ENCODE measurements at places on chromosomes 7 and 10.

DNA sequence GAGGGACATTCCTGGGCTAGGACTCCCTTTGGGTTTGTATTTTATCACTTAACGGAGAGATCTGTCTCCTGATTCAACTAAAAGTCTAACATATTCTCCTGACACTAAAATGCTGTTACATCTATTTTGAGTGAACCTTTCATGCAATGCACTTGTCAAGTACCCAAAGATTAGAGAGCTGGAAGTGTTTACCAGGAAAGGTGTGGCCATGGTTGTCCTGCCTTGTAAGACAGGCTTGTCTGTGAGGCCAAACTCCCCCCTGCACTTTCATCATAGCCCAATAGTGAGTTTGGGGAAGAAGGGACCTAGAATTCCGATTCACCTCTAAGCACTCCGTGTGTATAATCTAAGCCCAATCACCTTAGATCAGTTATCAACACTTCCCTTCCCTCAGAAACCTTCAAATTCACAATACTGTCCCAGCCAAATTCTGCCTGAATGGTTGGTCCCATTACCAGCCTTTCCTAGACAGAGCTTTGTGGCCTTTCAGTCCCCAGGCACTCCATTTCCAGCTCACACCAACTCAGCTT lies 162.6 kb upstream of the NAMPT start:
- DNase-seq = no peak

- no peak for DNase-seq
Observed at GRCh38 chr10:34298346-34298818, 516.7 kb downstream of the PARD3 start.

GRCh38 chr10:132463333-132464255 lies 66.6 kb downstream of the PWWP2B start:
- no peak for DNase-seq

GRCh38 chr10:23053036-23053435 lies 42.3 kb upstream of the MSRB2 start:
- no peak for DNase-seq

GRCh38 chr7:134315679-134316538 lies 821 bp downstream of the SLC35B4 start:
- DNase-seq = no peak

GRCh38 chr7:51152706-51153200 lies 163.9 kb downstream of the COBL start:
- no peak for DNase-seq

DNA sequence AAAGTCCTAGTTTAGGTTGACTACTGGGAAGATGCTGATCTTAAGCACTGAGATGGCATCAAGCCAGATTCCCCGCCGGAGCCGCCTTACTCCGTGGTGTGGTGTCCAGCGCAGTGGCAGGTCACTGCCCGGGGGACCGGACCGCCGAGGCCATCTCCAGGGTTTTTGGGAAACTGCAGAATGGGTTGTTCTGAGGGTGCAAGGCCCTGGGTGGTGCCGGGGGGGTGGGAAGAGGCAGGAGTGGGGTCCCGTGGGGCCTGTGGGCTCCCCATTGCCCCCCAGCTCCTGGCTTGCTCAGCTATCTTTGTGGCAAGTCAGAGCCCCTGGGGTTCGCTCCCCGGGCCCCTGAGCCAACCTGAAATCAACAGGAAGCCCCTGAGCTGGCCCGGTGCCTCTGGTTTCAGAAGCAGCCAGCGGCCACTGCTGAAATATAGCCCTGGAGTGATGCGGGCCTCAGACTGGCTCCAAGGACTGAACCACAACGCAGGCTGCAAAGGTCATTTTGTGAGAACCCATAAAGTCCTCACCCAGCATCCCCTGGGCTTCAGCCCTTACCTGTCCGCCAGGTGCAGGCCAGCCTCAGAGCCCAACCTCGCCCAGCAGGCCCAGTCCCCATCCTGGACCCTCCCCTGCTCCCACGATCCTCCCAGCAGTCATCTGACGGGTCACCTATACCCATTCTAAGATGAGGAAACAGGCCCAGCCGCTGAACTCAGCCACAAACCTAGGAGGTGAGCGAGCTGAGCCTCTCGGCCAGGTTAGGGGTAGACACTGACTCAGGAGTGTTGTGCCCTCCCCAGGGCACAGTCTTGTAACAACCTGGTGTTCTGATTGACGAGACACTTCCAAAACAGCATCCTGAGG lies 102.7 kb downstream of the PDGFA start:
- no peak for DNase-seq

- no peak for DNase-seq
Observed at GRCh38 chr7:51731075-51731474, 414.5 kb upstream of the COBL start.

DNA sequence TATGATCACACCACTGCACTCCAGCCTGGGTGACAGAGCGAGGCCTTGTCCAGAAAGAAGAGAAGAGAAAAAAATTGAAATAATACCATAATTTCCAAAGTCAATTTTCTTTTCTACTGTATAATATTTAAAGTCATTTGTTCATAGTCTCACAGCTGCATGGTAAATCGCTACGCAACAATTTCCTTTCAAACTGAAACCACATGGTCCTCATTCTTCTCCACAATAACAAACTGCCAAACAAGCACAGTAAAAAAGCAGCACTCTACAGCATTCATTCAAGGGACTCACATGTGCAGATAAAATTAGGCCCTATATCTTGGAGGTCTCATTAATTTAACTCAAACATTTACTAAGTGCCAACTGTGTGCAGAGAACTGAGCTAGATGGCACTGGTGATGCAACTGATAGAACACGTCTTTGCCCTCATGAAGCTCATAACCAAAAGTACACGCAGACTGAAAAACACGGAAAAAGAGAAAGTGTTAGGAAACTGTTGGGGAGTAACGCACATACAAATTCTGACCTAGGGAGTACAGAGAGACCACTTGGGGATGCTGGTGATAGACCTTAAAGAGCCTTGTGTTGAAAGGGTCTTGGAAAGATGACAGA lies 68.4 kb upstream of the SRRM3 start:
- DNase-seq = no peak

GRCh38 chr10:36331121-36331520 lies 689.0 kb upstream of the FZD8 start:
- DNase-seq = no peak

DNA sequence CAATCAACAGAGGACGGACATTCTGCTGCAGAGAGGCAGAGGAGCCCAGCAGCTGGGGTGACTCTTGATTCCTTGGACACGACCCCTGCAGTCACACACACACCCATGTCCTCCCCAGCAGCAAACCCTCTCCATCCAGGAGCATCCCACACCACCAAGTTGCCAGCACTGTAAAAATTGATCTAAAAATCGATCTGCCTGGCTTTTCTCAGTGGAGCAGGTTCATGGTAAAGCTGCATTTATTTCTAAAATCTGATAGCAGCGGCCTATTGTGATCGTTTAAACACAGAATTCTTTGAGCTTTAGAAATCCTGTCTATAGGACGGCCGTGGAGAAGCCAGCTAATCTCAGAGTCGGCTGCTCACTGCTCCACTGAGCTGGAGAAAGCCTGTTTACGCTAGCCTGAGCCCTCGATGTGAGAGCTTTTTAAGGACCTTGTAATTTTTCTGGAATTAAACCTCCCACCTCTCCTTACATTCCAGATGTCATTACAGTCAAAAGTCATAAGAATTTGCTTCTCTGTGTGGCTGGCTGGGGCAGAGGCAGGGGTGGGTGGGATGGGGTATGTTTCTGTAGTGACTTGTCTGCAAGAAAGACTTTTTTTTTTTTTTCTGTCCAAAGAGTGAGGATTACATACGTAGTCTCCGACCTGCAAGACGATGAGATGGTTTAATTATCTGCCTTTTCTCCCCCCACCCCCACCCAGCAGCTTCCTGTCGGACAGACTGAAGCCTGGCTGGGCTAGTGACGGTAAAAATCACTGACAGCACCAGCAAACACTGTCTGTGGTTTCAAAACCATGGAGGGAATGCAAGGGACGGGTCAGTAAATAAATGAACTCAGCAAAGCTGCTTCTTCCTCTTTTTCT lies 31.6 kb downstream of the TRIM8 start:
- no peak for DNase-seq

DNA sequence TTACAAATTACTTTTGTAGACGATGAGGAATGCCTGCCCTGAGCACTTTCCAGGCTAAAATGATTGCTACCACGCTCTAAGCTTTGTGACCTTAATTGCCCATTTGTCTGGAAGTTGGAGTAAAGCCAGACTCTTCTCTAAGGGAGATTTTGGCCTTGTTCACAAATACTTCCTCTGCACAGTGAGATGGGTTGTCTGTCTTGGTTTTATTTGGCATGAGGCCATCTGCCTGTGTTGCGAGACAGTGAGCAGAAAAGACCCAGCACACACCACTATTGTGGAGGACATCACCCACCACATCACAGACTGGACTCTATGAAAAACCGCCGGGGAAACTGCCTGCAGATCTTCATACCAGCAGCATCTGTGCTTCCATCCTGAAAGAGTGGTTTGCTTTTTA lies 138.4 kb downstream of the BICC1 start:
- no peak for DNase-seq

GRCh38 chr7:78081888-78082287 lies 283.3 kb downstream of the PHTF2 start:
- DNase-seq = no peak
